ENCODE measurements at places on chromosomes 3 and 15.

DNA sequence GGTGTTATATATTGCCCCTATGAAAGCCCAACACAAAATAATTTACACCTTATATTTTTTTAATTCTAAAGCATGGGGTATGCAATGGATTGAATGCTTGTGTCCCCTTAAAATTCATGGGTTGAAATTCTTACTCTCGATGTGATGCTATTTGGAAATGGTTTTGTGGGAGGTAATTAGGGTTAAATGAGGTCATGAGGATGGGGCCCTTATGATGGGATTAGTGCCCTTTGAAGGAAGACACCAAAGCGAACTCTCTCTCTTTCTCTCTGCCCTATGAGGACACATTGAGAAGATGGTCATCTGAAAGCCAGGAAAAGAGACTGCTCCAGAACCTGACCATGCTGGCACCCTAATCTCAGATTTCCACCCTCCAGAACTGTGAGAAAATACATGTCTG, 7.6 kb upstream of the SRGAP3 start:
- DNase-seq, result no peak

DNA sequence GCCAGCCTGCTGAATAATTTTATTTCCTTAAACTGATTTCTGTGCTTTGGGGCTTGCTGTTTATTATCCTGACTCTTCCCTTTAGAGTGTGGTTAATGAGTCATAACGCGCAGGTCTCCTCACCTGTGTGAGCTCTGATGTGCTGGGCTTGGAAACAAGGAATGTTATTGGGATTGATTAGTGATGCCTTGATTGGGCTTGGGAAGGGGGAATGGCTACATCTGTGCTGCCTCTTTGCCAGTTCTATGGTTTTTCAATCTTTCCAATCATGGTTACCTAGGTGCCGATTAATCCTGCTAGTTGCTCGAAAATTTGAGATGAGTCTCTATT, 161.0 kb downstream of the THSD4 start:
- DNase-seq, result no peak

DNA sequence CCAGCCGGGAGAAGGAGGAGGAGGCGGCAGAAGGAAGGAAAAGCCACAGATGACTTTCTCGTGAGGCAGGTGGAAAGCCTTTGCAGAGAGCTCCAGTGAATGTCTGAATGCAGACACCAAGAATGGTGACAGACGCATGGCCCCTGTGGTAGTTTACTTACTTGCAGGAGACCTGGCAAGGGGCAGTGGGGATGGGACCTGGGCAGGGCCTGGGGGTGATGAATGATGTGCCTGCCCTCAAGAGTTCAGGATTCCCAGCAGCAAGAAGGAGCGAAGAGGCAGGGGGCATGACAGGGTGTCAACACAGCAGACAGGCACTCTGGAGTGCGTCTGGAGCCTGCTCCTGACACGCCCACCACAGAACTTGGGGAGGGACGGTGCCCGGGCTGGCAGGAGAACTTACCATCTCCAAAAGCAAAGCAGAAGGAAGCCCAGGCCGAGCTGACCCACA, 260.5 kb upstream of the LYSMD4 start:
- DNase-seq, result no peak

DNA sequence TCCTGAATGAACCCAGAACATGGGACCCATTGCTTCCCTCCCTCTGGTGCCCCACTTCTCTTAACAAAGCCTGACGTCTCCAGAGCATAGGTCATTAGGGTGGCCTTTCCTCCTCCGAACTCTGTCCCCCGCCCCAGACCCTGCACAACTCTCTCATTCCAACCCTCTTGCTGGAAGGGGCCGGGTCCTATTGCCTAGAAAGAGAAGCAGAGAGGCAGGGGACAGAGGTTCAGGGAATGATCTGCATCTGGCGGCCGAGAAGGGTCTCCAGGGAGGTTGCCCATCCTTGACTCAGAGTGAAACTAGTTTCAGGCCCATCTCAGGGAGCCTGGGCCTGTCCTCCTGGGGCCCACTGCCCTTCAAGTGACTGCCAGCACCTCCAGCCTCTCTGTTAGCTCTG, 79.0 kb downstream of the LINGO1 start:
- no peak for DNase-seq

GRCh38 chr15:71596672-71597071, 213.7 kb upstream of the NR2E3 start:
- DNase-seq, result peak; percentile 45

Data from AG09319 (cell line).